Left ventricle myocardium inferior (tissue), 1 donor: ENCODE measurements at places on chromosomes 11 and 22.

DNA sequence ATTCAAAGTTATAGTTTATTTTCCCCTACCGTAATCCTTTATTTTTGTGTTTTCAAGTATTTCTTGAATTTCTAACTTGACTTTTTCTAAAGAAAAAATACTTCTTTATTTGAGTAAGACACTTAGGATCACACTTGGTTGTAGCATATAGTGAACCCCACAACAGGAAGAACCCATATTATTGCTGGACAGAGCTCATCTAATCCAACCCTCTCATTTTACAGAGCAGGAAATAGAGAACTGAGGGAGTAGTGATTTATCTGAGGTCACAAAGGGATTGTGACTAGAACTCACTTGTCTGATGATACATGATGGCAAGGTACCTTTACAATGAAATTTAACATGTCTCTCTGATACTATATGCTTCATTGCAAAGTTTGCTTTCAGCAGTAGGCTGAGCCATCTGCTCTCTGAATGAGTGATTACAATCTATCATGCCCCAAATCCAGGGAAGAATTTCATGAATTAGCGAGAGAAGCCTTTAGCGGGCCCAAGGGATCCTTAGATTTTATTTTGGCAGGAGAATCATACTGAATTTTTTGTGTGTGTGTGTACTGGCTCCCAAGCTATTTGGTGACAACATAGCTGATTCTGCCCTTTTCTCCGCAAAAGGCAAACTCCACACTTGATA is 9.8 kb downstream of the SLC17A6 start:
- DNase-seq = no peak

GRCh38 chr11:15555161-15555560 is 440.4 kb downstream of the INSC start:
- no peak for DNase-seq

DNA sequence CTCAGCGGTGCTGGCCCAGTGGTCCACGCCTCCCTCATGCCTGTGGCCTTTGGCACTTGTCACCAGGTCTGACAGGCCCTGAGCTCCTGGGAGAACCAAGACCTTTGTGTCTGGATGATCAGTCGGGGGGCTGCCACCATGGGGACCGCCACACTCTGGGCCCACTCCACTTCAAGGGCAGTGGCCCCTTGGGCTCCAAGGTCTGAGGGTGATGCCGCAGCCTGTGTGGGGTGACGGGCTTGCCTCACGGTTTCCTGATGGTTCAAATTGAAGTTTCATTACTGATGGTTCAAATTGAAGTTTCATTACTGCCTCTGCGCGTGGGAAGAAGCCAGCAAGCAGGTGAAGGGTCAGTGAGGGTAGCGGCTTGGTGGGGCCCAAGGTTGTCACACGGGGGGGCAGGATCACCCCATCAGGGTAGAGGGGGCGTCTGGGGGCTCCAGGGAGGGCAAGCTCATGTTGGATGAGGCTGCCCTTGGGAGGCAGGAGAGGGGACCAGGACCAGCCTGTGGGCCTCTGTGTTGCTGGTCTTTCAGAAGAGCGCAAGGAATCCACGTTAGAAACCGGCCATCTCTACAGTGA is 27.5 kb downstream of the TRMU start:
- no peak for DNase-seq

DNA sequence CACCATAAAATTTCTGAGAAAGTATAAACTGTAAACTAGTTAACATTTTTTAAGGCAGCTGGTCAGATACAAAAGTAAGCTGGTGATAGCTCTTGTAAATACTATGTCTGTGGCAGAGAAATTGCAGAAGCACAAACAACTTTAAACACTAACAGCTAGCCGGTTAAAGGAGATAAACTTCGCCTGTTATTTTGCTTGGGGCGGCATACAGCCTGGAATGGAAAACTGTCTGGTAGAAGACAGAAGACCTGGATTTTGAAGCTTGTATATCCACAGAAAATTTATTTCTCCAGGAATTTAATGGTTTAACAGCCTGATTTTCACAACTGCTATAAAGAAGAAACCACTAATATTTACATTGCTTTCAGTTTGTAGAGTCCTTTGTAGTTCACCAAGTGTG is 65.3 kb upstream of the FIBIN start:
- no peak for DNase-seq

- DNase-seq = peak; percentile 88
Observed at GRCh38 chr11:14422052-14422813, 63.2 kb upstream of the RRAS2 start.

DNA sequence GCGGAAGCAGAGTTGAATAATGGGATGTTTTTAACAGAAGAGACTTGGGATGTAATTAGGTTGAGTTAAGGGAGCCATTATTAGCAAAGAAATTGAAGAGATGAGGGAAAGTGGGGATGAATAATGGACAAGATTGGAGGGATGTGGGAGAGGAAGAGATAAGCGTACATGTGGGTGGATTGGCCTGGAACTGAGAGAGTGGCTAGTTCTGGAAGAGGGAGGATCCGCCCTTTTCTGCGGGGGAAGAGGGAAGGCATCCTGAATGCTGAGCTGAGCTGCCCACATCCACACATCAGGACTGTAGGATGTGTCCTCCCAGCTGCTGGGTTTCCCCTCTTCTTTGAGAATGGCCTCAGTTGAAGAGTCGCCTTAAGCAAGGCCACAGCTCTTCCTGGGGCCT is 68.3 kb upstream of the CADM1 start:
- DNase-seq = no peak

DNA sequence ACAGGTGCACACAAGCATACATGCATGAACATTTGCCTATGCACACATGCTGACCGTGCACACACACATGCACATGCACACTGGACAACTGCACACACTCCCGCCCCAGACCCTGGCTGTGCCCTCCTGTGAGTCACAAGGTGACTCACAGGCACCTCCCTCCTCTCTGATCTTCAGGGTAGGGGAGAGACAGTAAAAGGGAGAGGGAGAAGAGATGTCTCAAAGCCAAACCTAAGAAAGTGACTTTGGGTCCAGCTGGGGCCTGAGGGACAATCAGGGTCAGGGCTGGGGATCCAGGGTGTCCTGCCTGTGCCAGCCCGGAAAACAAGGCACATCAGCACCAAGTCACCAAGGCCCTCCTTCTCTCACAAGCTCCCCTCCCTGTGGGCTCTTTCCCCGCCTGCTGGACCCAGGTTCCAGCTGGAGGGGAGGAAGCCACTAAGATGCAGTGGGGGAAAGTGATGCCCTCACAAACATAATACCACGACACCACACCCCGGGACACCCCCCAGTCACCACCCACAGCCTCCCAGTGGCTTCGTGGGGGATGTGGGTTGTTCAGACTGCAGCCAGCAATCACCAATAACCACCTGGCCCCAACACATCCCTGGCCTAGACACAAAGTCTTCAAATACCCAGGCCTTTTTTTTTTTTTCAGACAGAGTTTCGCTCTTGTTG is 39.3 kb downstream of the PDGFB start:
- DNase-seq = no peak

- DNase-seq = no peak
Observed at GRCh38 chr11:3106736-3107524, 49.7 kb upstream of the CARS1 start.

GRCh38 chr11:2531277-2531986 is 86.6 kb downstream of the KCNQ1 start:
- peak; percentile 81 for DNase-seq

GRCh38 chr22:45421349-45422055 is 8.0 kb downstream of the RIBC2 start:
- DNase-seq = no peak

DNA sequence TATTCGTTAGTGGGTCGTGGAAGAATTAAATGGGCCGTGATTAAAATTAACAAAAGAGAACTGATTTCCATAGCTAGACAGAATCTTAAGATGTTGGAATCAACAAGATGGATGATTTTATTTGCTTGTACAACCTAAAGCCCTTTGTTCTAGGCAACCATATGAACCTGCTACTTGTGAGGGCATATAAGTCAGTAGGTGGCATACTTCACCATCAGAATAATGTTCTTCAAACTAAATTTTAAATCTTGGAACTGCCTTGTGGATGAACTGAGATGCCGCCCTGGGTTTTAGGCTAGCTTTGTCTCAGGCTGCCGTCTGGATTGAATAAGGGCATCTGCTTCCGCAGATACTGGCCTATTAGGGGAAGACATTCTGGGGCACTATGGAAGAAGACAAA is 40.9 kb downstream of the CSRP3 start:
- DNase-seq = no peak
